ENCODE measurements at places on chromosomes 5 and 9.

GRCh38 chr5:104412649-104413240 lies 850.2 kb upstream of the NUDT12 start:
- DNase-seq = no peak

DNA sequence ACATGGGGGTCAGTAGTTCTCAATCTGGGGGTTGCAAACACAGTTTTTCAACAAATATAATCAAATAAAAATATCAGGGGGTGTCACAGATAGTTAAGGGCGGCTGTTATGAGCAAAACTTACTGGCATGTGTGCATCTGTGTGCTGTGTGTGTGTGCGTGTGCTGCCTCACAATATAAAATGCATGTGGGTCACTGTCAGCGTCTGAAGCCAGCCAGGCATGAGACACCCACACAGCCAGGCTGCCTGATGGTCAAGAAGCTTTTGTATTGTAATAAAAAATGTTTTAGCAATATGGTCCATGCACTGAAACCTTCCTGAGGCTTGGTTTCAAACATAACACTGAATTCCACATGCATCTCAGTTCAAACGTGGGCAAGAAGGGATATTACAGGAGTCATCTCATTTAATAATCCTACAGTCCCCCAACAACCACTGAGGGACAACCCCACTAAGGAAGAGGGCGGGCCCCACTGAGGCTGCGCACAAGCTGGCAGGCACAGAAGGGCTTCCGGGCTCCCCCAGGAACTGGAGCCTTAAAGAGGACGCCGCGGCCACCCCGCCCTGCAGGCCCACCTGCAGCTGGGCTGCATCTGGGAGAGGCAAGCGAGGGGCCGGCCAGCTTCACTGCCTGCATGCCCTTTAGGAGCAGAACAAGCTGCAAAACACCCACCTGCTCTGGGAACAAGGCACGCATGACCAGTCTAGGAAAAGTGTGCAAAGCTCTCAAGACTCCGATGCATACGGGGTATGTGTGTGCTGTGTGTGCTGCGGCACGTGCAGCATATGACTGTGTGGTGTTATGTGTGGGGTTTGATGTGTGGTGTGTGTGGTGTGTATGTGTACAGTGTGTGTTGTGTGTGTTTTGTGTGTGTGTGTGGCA lies 14.1 kb downstream of the SEMA4D start:
- DNase-seq = no peak

DNA sequence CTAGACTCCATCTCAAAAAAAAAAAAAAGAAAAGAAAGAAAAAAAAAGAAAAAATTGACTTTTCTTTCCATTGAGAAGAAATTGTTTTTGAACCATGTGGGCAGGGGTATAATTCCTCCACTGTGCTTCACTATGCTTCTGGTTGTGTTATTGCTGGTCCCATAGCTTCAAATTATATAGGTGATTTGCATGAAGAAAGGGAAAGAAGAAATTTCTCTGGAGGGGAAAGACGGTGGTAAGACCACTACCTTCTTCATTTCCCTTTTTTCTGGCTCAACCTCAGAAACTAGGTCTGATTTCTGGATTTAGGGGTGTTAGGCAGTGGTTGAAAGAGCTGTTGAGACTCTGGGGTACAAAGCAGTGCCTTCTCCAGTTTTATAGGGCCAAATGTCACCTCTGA lies 29.3 kb upstream of the HSPB3 start:
- no peak for DNase-seq

DNA sequence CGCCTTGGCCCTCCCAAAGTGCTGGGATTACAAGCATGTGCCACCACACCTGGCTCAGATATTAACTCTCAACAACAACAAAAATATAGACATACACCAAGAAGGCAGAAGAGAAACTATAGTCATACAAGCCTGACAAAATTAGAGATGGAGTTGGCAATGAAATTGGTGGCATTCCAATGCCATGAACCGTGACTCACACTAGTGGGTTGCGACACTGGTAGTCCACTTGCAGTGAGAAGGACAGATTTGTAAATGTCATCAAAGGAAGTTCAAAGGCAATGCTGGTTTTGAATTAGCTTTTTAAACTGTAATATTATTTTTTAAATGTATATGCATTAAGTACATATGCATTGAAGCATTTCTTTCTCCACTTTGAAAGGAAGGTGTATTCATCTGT lies 8.5 kb upstream of the DNAJC25 start:
- DNase-seq = peak; percentile 75

DNA sequence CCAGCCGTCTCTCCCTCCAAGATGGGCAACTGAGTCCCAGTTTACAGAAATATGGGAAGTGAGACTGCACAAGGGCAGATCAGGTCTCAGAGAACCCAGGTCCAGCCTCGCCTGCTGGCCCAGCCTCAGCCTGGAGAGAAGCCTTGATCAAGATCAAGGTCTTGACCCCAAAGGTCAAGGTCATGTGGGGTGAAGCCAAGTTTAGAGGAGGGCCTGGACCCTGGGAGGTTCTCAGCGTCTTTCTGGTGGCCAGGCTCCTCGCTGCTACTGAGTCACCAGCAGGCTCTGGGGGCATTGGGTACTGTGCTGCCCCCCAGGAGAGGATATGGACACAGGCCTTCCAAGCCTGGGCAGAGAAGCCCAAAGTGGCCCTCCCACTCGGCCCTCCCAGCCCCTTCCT lies 8.8 kb downstream of the IPPK start:
- DNase-seq = no peak

All from Daoy (cell line).